ENCODE measurements at places on chromosomes 16 and 17.
A peak's percentile ranks its signal among the peaks of the same experiment; 100 is the strongest.

DNA sequence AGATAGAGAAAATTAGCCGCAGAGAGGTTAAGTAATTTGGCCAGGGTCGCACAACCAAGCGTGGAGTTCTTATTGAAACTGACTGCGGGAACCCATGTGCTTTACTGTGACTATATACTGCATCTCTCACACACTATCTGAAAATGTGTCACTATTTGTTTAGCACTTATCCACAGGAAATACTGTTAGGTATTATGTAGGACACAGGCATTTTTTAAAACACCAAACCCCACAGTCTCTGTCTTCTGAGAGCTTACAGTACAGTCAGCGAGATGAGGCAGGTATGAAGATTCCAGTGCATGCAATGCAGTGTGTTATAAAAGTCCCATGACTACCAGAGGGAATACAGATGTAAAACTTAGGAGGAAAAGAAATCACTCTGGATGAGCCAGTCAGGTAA, 11.3 kb downstream of the RBL2 start:
- DNase-seq = no peak

DNA sequence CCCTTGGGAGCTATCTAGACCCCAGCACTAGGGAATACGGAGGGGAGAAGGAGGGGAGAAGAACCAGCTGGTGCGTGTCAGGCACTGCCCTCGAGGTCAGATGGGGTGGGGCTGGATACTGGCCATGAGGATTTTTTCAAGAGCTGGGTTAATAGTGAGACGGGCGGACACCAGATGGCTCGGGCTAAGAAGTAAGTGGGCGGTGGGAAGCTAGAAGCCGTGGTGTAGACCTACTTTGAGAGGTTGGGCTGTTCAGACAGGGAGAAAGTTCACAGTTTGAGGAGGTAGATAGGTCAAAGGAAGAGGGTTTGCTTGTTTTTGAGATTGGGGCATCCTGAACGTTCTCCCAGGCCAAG, 303.8 kb downstream of the SEC14L1 start:
- no peak for DNase-seq

GRCh38 chr17:45435481-45435880, 2.8 kb upstream of the ARHGAP27 start:
- no peak for DNase-seq

GRCh38 chr17:78842881-78843565, 2.4 kb upstream of the USP36 start:
- peak; percentile 52 for DNase-seq

GRCh38 chr17:72354071-72354470, 233.3 kb downstream of the SOX9 start:
- DNase-seq = no peak

- DNase-seq = no peak
Observed at GRCh38 chr16:82882982-82883835, 256.4 kb downstream of the CDH13 start.

- no peak for DNase-seq
Observed at GRCh38 chr16:87725596-87726235, 40.1 kb downstream of the KLHDC4 start.

GRCh38 chr16:84599521-84600202, 18.2 kb downstream of the COTL1 start:
- peak; percentile 70 for DNase-seq

- no peak for DNase-seq
Observed at GRCh38 chr17:64615028-64615677, 47.0 kb downstream of the SMURF2 start.

- no peak for DNase-seq
Observed at GRCh38 chr16:10312784-10313724, 72.8 kb upstream of the ATF7IP2 start.

DNA sequence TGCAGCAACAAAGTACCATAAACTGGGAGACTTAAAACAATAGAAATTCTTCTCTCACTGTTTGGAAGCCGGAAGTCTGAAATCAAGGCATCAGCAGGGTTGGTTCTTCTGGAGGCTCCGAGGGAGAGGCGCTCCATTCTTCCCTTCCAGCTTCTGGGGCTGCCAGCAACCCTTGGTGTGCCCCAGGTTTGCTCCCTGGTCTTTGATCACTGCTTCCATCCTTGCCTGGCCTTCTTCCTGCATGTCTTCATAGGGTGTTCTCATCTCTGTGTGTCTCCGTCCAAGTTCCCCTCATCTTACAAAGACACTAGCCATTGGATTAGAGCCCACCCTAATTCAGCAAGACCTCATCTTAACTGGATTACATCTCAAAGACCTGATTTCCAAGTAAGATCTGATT, 35.3 kb upstream of the LRRC75A start:
- DNase-seq = no peak

GRCh38 chr17:53588317-53588716, 234.4 kb upstream of the KIF2B start:
- DNase-seq = no peak

DNA sequence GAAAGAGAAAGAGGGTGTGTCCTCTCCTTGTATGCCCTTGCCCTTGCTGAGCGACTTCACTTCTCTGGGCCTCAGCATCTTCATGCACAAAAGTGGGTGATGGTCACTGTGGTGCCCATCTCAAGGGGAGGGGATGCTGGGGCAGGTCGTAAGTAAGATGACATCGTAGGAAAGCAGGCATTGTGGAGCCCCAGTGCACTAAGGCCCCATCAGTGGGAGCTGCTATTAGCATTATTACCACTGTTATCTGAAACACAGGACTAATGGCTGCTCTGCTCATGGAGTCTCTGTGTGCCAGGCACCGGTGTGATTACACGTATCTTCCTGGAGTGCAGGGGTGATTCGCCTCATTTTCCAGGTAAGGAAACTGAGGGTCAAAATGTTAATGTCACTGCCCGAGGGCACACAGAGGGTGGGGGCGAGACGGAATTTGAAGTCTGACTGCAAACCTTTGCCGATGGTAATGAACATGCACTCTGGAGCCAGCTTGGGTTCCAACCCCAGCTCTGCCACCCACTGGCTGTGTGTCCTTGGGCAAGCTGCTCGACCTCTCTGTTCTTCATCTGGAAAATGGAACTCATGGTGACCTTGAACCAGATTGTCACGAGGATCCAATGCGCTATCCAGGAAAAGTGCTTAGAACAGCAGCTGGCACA, 63.2 kb upstream of the GSE1 start:
- no peak for DNase-seq

DNA sequence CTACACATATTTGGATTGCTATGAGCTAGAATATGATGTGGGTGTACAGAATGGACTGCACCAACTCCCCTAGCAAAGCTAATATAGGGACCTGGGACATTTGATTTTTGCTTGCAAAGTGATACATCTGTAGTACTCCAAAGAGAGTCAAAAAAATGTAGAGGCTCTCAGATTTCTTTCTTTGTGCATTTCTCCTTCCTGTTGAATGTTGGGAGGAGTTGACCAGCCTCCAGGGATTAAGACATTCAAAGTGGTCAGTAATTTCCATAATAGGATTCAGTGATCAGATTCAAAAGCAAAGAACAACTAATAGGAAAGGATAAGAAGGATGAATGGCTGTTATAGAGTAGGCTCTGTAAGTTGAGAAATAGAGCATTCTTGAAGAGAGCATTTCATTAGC, 934.9 kb downstream of the KCNJ2 start:
- no peak for DNase-seq

DNA sequence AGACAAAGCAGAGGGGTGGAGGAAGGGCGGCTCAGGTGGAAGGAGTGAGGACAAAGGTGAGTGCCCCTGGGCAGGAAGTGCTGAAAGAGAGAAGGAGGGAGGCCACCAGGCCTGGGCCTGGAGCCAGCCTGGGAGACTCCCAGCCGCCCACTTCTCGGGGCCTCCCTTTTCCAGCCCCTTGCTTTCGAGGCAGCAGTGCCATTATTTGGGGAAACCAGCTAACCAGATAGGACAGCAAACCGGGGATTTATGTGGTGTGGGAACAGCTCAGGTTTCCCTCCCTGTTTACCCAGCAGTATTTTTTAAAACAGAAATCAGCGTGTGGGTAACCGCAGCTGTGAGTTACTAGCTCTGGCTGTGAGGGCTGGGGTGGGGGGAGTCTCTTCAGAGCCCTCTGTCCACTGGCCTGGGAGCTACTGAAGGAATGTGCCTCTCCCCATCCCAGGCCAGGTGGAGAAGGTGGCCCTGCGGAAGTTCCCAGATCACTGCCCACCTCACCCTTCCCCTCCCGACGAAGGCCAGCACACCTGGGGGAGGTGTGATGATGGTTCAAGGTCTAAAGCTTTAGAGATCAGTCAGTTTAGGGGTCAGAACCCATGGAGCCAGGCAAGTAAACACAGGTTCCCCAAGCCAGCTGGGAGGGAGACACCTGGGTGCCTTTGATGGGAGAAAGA, 8.4 kb upstream of the MEOX1 start:
- no peak for DNase-seq

DNA sequence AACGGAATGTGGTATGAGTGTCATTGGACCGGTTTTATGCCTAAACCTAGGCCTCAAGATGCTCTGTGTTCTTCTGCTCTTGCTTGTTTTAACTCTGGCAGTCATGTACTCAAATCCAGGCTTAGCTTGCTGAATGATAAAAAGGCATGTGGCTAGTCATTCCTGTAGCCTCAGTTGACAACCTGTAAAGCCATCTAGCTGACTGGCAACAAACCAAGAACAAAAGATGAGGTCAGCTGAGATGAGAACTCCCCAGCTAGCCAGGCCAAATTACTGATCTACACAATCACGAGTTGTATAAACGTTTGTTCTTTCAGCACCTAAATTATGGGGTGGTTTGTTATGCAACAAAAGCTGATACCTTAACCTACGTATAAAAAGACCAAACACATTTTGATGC, 1406.0 kb upstream of the CDH8 start:
- DNase-seq = no peak

DNA sequence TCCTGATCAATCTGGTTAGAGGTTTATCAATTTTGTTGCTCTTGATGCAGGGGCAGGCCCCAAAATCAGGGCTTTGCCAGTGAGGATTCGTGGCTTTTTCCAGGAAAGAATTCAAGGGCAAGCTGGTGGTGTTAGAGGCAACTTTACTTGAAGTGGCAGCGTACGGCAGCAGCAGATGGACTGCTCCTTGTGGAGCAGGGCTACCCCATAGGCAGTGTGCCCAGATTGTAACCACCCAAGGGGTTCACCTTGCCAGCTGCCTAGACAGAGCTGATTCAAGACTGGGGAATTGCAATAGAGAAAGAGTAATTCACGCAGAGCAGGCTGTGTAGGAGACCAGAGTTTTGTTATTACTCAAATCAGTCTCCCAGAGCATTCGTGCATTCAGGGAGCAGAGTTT, 16.7 kb downstream of the DRC7 start:
- no peak for DNase-seq

- DNase-seq = no peak
Observed at GRCh38 chr16:84502075-84502474, 2.4 kb downstream of the MEAK7 start.

- DNase-seq = no peak
Observed at GRCh38 chr17:77491921-77492445, 351.2 kb downstream of the SEC14L1 start.

- DNase-seq = no peak
Observed at GRCh38 chr16:86986809-86987487, 330.2 kb downstream of the C16orf95 start.

DNA sequence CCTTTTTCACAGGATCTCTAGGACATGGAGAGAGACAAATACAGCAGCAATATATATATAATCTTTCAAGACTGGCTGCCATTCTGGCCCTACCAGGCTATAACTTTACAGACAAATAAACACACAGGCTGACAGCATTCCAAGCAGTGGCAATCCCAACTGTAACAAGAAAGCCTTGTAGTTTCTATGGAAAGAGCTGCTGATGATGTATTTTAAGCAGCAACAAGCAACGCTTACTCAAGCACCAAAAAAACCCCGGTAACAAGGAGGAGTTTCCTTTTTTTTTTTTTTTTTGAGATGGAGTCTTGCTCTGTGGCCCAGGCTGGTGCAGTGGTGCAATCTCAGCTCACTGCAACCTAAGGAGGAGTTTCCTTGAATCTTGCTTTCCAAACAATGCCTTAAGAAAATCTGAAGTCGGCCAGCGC, 23.2 kb downstream of the LSM12 start:
- DNase-seq = no peak

DNA sequence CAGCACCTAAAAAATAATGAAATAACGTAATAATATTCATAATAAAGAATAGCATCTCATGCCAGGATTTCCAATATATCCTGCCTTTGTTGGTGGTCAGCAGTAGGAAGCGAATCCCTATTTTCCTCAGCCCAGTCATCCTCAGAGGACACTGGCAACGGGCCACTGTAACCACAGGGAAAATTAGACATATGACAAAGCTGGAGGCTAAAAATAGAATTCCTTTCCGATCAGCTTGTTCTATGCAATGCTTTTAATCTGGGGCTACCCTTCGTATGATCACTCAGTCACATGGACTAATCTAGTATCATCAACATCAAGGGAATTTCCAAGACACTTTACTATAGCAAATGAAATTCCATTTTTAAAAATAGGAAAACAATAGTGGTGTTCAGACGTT, 246.9 kb upstream of the KCNJ16 start:
- DNase-seq = no peak

DNA sequence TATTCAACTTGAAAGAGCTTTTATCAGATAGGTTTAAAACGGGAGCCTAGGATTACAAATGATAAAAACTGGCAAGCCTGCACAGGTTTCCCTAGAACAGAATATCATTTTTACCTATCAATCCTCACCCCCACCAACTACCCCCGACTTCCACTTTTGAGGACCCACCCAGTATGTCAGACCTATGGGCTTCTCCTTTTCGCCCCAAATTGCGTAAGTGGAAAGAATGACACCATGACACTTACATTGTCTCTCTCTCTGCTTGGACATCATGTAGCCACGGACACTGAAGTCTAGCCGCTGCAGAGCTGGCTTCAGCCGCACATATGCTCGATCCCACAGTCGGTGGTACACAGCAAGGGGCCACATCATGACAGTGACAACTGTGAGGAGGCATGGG, 7.4 kb upstream of the PSMC3IP start:
- DNase-seq = no peak

GRCh38 chr17:36975922-36976515, 27.3 kb downstream of the AATF start:
- no peak for DNase-seq

GRCh38 chr16:72612718-72613117, 435.2 kb downstream of the ZFHX3 start:
- no peak for DNase-seq

All from activated CD8-positive, alpha-beta memory T cell treated with anti-CD3 and anti-CD28 coated beads, Interleukin-2, amount 50 U/mL, for 4 hours (primary cell).